Cardiac septum (tissue), 1 donor: ENCODE measurements at places on chromosomes 6 and 20. TPM values are rescaled to one million over a fixed set of nuclear protein-coding genes. Genes with fewer than 3 reads are reported as not detected.

DNA sequence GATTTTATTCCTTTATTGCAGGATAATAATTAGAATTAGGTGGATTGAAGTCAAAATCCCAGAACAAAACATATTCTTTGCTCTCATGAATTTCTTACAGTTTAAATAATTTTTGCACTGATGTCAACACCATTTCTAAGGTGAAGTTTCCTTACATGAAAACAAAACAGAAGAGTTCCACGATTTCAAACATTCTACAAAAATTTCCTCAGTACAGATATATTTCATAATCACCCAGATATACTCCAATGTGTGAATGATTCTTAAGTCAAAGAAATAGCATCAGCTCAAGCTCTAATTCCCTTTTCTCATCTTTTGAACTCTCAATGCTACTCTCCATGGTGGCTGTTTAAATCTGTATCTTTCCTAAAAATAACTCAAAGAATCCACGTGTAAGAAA lies 39.5 kb upstream of the THBS2 start:
- DNase-seq, result no peak

DNA sequence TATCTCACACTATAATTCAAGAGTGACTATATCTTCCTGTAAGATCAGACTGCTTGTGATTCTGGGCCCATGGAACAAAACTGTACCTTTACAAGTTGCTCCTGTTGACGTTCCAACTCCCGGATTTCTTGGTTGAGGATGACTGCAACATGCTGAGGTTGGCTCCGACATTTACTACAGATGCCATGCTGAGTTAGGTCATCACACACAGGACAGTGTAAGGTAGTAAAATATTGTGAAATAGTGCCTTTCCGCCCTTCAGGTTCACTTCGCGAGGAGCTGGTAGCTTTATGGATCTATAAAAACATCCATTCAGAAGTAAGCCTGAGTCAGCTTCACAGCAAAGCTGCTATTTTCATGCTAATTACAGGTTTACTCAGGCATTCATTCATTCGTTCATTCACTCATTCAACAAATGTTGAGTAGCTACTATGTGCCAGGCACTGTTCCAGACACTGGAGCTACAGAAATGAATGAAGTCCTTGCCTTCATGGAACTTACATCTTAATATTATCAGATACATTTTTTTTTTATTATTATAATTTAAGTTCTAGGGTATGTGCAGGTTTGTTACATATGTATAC lies 175.7 kb downstream of the REV3L start:
- no peak for DNase-seq

DNA sequence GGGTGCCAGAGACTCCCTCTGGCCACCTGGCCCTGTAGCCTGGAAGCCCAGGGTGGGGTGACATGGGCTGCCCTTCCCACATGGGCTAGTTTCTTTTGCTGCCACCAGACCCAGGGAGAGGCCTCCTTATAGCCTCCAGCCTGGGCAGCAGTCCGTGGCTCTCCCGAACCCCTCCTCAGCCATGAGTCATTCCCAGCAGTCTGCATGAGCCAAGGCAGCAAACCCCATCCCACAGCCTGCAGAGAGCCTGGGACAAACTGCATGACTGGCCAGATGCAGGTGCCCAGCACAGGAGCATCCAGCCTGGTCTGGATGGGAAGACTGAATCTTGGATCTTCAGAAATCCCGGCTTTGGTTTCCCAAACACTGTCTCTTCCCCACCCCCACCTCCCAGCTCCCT lies 75.7 kb downstream of the MRPL14 start:
- peak; percentile 39 for DNase-seq

Gene STK4
- 11.3 TPM for total RNA-seq

Gene PI16
- 11.9 TPM for total RNA-seq

DNA sequence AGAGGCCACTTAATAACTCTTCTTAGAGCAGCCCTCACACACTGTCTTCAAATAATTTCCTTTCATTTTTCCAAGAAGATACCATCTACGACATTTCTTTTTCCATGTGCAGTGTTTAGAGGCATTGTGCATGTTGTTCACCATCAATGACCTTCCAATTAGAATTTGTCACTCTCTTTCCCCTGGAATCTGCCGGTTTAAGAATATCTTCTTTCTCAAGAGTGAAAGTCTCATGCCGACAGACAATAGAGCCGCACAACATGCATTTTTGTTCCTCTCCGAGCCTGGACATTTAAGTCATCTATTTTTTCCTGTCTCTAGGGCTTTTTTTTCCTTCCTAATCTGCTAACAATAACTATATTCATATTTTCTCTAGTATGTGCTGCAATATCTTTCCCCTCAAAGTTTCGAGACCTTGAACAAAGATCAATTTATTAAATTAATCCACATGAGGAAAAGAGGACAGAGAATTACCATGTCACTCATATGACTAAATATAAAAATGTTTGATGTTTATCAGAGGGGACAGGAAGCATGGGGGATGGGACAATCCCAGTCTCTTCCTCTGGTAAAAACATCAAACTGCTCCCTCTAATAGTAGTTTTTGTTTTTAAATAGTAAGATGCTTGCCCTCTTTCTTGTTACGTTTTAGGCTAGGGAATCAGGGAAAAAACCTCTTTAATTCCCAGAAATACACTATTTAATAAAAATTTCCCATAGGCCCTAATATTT lies 893.4 kb downstream of the C6orf118 start:
- no peak for DNase-seq

- DNase-seq, result no peak
Measured at GRCh38 chr6:82072751-82073150, 174.8 kb downstream of the IBTK start.

DNA sequence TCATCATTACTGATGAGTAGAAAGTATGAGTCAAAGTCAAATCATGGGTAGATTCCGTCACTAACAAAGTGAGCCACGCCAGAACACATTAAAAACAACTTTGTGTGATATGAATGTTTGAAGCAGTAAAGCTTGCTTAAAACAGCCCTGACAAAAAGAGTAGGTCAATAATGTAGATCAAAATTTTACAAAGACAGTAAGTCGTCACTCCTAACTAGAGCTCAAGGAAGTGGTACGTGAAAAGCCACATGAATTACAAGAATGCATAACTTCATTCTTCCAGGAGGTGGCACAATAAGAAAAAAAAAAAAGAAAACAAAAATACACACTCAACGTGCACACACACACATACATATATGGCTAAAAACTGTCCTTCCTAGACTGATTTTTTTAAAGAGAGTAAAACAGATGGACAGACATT lies 69.9 kb downstream of the HACE1 start:
- DNase-seq, result no peak

DNA sequence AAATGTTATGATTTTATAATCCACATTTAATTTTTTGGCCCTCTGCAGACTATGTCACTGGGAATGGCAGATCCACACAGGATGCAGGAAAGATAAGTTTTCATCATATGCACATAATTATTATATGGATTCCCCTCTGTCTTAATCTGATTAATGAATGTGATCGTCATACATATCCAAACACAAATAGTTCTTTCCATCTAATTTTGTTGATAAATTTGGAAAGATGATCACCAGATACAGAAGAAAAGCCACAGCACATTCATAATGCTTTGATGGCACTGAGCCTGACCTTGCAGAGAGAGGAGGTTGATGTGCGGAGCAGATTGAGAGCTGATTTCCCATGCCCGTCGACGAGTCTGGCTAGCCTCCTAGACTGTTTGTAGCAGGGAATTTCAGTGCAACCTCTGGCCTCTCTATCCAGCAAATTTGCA lies 471.5 kb downstream of the EPM2A start:
- DNase-seq, result no peak

DNA sequence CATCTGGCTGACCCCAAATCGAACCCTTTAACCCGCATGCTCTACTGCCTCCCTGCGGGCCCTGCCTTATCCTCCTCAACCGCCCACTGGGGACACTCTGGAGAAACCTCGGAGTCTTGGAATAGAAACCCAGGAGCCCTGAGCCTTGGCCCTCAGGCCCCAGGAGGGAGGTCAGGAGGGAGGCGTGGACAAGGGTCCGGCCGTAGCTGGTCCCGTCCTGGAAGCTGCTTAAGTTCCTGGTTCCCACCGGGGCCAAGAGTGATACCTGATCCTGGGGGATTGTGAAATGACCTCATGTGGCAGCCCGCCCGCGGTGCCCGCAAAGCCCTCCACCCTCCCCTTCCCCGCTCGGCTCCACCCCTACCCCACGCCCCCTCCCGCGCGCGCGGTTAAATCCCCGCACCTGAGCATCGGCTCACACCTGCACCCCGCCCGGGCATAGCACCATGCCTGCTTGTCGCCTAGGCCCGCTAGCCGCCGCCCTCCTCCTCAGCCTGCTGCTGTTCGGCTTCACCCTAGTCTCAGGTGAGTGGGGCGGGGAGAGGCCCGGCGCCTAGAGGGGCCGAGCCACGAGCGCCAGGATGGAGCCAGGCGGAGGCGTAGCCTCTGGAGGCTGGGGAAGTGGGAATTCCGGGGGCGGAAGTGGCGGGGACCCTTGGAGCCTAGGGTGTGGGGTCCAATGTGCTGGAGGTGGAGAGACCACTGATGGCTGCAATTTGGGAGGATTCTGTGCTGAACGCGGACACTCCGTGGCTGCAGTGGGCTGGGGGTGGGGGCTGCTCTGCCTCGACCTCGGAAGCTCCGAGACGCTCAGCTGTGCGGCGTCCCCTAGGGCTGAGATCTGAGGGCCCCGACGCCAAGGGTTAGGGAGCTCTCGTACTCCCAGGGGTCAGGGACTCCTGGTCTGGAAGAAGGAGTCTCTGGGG lies at the start of gene WFDC2:
WFDC2 (plus strand) TSS at position 418 of the 926 bp plus-strand sequence; CDS start at position 447, 29 bp downstream.
- no peak for DNase-seq

- no peak for DNase-seq
Measured at GRCh38 chr6:112148103-112148502, 60.7 kb downstream of the FAM229B start.

- DNase-seq, result peak; percentile 75
Measured at GRCh38 chr20:25283221-25283951, 35.5 kb downstream of the PYGB start.

GRCh38 chr6:66771626-66772025 lies 1064.6 kb upstream of the EYS start:
- no peak for DNase-seq

DNA sequence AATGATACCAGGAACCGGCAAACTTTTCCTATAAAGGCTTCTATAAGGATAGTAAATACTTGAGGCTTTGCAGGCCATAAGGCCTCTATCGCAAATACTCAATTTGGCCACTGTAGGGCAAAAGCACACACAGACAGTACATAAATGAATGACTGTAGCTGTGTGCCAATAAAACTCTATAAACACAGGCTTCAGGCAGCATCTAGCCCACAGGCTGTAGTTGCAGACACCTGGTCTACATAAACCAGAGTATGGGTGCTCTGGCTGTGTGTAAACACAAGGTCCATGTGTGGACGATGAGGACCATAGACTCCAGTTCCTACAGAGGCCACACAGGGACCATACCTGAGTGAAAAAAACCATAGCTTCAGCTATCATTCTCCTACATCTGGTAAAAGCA lies 52.2 kb downstream of the ZMYND8 start:
- no peak for DNase-seq

- DNase-seq, result no peak
Measured at GRCh38 chr6:40936818-40937251, 102.2 kb downstream of the UNC5CL start.

Gene SIRPB2
- total RNA-seq, result 2.2 TPM

DNA sequence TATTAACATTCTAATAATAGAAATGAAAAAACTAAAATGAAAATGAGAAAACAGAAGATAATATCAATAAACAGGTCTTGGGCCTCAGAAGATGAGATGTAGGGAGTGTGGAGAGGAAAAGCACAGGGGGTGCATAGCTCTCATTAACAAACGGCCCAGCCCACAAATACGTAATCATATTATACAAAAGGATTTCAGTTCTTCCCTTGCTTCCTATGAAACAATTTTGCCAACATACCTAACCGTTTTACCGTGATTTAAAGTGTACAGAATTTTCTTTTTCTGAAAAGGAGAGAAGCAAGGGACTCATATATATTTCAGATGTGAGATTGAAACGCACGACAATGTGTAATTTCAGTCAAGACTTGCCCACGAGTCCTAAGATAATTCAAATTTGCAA lies 136.0 kb downstream of the HFE start:
- no peak for DNase-seq

DNA sequence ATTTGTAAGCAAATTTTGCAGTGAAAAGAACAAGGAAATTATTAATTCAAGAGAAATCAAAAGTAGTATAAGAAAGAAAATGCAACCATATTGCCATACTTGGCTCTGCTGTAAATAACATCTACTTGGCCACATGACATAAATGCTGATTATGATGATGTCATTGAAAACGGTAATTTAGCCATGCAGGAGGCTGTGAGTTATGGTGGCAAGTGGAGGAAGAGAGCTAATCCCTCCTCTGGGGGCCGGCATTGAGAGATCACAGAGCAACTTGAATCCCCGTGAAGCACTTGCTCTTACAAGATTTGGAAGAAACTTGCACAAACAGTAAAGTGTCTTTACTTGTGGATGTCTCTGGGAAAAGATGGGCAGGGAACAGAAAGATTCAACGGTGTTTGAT lies 456.6 kb downstream of the PREX1 start:
- DNase-seq, result no peak

DNA sequence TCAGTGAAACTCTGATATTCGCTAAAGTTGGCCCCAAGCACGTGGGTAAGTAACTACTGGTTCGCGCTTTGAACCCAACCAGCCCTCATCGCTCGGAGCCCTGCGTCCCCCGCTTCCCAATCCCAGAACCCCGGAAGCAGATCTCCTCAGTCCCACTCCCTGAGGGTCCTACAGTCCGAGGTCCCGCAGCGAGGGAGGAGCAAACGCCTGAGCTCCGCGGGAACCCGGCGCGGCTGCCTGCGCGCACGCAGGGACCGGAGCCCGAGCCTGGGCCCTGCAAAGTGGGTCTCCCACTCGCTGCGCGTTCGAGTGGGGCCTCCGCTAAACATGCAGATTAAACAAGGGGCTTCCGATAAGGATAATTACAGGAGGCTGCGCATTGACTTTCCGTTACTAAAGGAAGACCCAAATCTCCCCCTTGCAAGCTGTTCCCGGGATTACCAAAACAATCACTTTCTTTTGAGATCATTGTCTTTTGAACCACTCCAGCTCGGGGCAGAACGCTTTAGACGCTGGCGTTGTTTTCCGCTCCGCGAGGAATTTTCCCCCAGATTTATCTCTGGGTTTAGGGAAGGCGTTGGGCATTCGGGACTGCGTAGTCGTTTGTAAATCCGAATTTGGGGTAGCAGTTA lies 1.3 kb upstream of the VSX1 start:
- no peak for DNase-seq

DNA sequence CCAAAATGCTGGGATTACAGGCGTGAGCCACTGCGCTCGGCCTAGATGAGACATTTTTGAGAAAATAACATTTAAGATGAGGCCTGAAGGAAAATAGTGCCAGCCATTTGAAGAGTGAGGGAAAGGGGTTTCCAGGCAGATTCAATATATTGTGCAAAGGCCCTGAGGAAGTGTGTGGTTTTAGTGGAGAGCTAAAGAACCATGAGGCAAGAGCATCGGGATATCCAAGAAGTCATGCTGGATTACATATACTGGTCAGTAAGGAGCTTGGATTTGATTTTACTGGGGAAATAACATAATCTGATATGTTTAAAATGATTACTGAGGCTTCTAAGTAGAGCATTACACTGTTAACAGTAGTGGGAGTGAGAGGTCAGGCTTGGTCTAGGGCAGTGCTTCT lies 47.0 kb downstream of the CARMIL1 start:
- DNase-seq, result no peak

Gene PROKR2
- not detected for total RNA-seq

Gene POFUT1
- 22.6 TPM for total RNA-seq

- no peak for DNase-seq
Measured at GRCh38 chr6:138652824-138653223, 120.7 kb upstream of the CCDC28A start.

Gene KHDC1L
- total RNA-seq, result not detected
